Adrenal gland (tissue), 19 donors: ENCODE measurements at places on chromosomes 16 and 17. TPM values are rescaled to one million over a fixed set of nuclear protein-coding genes. Genes with fewer than 3 reads are reported as not detected.

Gene SNX20
- 1.0 TPM for polyA plus RNA-seq

DNA sequence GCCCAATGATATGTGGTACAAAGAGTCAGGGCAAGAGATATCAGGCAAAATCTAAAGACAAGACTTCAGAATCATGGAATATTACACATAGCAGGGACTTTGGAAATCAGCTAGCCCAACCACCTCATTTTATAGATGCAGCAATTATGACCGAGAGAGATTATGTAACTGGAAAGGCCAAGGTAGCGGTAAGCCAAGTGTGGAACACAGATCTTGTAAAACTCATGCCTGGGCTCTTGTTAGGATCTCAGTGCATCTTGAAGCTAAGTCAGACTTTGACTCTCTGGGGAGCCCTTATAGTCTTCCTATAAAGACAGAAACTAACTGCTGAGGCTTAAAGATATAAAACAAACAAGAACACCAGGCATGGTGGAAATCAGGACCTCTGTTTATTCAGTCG lies 18.6 kb downstream of the MAP2K6 start:
- no peak for DNase-seq

GRCh38 chr16:30131869-30132475 lies 9.0 kb upstream of the MAPK3 start:
- no peak for DNase-seq

- no peak for DNase-seq
These were observed 48.4 kb downstream of the CENPV start for GRCh38 chr17:16304830-16305229.

Gene SDK2
- 0.88 TPM for polyA plus RNA-seq

GRCh38 chr16:85037050-85037410 lies 9.4 kb downstream of the KIAA0513 start:
- peak; percentile 91 for DNase-seq

DNA sequence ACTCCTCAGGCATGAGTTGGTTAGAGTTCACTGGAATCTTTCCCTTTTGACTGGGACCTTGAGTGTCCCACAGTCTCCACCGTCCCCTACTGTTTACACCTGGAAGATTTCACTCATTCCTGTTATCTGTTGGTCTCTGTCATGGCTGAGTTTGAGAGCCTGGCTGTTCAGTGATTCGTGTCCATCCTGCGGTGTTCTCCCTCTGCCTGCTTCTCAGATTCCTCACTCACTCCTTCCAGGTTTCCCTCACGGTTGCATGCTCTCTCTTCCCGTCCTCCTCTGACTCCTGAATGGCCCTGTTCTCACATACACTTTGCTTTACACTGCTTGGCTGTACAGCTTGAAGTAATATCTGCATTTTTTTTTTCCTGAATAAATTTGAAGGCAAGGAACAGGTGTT lies 24.5 kb downstream of the OR1D5 start:
- DNase-seq = peak; percentile 35

Gene KIF18B
- 0.46 TPM for polyA plus RNA-seq

DNA sequence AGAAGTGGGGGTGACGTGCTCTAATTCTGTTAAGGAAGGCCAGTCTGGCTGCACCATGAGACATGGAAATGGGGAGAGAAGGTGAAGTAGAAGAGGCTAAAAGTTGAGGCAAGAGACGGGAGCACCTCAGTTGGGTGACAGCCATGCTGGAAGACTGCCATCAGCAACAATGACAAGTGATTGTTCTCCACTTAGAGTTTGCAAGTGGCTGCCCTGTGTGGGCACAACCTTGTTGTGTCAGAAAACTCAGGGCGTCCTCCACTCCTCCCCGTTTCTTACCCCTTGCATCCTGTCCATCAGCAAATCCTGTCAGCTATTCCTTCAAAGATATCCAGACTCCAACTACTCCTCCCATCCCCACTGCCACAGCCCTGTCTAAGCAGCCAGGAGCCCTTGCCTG lies 17.6 kb downstream of the CES1 start:
- DNase-seq = no peak

DNA sequence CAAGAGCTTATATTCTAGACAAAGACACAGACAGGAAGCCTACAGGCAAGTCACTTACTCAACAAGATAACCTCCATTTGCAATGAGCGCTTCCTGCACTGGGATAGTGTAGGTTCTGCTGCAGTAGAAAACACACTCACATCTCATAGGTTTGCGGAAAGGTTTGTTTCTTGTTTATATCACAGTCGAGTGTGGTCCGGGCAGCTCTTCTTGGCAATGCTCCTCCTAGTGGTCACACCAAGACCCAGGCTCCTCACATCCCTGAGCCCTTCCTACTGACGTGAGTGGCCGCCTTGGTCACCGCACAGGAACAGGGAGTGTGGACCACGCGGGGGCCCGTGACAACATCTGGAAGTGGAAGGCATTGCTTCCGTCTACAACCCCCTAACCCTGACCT lies 48.0 kb upstream of the RBFOX3 start:
- DNase-seq = no peak

Gene PPM1E
- polyA plus RNA-seq = 11.8 TPM

DNA sequence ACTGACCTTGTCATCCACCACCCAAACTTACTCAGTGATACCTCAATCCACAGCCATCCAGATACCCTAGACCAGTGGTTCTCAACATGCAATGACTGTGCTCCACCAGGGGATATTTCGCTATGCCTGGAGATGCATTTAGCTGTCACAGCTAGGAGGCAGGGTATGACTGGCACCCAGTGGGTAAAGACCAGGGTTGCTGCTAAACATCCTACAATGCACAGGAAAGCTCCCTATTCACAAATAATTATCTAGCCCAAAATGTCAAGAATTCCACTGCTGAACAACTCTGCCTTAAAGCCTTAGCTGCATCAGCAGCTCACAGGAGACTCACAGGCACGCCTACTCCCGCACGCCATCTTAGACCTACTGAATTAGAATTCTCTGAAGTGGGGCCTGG lies 212.6 kb downstream of the GRIN2A start:
- no peak for DNase-seq
